ENCODE measurements at places on chromosomes 6 and 20. TPM values are rescaled to one million over a fixed set of nuclear protein-coding genes. Genes with fewer than 3 reads are reported as not detected.

GRCh38 chr6:149164199-149164750 is 153.2 kb upstream of the TAB2 start:
- DNase-seq: no peak

DNA sequence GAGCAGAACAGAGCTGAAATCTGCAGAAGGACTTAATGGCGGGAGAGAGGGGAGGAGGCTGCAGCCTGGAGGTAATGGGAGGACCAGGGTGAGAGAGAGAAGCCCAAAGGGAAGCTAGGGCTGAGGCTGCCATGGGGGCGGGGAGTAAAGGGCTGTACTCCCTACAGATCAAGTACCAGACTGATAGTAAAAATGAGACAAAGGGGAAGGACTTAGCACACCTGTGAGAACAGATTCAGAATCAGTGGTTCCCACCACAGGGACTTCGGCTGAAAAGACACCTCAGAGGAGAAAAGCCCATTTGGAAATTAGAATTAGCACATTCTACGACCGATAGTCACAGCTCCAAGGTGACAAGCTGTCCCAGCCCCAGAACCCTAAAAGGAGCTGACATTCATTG is 6.4 kb upstream of the TBXT start:
- no peak for DNase-seq

TRIM15 gene
- 19.6 TPM for total RNA-seq

- DNase-seq: no peak
These were observed 2.8 kb upstream of the FOXC1 start for GRCh38 chr6:1606780-1607515.

DNA sequence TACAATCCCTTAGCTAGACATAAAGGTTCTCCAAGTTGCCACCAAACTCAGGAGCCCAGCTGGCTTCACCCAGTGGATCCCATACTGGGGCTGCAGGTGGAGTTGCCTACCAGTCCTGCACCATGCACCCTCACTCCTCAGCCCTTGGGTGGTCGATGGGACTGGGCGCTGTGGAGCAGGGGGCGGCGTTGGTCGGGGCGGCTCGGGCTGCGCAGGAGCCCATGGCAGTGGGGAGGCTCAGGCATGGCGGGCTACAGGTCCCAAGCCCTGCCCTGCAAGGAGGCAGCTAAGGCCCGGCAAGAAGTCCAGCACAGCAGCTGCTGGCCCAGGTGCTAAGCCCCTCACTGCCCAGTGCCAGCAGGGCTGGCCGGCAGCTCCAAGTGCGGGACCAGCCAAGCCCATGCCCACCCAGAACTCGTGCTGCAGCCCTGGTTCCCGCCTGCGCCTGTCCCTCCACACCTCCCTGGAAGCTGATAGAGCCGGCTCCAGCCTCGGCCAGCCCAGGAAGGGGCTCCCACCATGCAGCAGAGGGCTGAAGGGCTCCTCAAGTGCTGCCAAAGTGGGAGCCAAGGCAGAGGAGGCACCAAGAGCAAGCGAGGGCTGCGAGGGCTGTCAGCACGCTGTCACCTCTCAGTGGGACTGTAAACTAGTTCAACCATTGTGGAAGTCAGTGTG is 912.1 kb downstream of the PHF3 start:
- DNase-seq: no peak

- no peak for DNase-seq
These were observed 145.8 kb upstream of the KCNQ5 start for GRCh38 chr6:72476051-72476450.

GRCh38 chr6:27631609-27631916 is 158.7 kb upstream of the ZNF184 start:
- no peak for DNase-seq

NOL7 gene
- 54.5 TPM for total RNA-seq

DNA sequence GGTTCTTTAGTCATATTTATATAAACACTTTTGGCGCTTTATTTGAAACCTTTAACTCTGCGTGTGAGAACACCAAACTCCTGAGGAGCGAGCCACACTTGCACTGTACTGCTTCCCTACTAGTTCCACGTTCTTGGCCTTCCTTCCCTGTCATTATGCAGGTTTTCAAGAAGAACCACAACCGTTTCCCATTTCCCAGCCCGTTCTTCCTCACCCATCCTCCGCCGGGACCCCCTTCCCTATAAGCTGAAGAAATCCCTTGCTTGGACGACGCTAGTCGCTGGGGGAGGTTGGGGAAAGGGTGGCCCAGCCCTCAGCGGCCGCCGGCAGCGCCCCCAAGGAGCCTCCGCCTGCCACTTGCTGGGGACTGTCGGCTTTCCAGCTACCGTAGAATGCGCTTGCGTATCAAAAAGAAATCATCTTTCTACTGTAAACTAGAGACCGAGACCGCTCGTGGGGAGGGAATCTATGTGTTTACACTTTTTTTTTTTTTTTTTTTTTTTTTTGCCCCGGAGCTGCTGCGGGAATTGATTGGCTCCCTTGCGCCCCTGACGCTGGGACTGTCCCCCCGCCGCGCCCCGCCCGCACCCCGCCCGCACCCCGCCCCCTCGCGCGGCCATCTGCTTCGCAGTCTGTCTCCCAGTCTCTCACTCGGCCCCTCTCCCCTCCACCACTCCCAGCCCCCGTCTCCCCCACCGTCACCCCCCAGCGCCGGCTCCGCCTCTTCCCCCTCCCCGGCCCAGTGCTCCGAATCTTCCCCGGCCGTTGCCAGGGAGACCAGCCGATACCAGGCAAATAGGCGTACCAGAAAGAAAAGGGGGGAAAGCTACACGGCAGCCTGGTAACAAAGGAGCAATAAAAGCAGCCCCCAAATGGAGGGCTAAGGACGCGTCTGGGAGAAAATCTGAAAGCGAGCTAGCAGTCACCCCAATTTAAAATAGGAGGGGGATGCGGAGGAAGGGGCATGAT is 2.3 kb upstream of the MARCKS start:
- DNase-seq: peak; percentile 74

HAO1 gene
- 2.7 TPM for total RNA-seq

GRCh38 chr20:584971-585301 is 25.2 kb downstream of the TCF15 start:
- no peak for DNase-seq

DNA sequence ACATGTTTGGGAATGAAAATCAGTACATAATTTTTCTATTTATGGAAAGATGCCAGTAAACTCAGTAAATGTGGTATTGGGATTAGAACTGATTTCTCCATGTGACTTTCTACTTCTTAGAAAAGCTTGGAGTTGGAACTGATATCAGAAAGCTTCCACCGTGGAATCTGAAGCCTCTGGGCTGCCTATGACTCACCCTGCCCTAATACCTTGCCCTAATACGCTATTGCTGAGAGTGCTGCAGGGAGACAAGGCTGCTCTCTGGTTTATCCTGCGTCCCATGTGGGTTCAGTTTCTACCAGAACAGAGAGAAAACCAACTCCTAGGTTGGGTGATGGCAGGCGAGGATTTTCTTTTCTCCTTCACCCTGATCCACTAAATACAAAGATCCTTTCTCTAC is 3.3 kb upstream of the STMND1 start:
- no peak for DNase-seq

LPIN3 gene
- total RNA-seq: 41.8 TPM

- DNase-seq: no peak
These were observed 22.2 kb upstream of the MRGBP start for GRCh38 chr20:62773845-62774714.

KLHDC3 gene
- total RNA-seq: 93.8 TPM

PTGIS gene
- total RNA-seq: 101 TPM

DNA sequence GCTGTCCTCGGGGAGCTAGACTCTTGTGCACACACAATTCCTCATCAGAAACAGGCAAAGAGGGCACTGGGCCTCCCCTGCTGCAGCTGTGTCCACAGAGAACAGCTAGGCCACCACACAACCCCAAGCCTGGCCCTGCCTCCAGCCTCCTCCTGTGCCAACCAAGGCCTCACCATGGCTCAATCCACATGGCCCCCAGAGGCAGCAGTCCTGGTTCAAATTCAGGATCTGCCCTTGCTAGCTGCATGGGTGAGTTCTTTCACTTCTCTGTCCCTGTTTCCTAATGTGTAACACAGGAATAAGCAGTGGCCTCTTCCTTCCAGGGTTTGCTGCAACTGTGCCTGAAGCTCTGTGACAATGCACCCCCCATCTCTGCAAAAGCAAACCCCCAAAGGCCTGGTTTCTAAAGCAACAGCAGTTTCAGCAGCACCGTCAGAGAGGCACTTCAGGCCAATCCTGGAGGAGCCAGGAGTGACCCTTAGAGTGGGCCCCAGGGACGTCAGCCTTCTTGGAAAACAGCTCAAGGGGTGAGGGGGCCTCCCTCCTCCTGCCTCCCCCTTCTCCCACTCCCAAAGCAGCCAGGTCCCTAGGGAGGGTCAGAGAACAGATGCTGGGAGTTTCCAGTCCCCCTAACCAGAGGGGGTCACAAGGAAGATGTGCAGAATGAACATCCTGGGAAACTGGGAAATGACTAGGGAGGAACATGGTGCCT is 2.2 kb downstream of the ADISSP start:
- DNase-seq: no peak

- DNase-seq: peak; percentile 26
These were observed 501.8 kb upstream of the SULF2 start for GRCh38 chr20:48287021-48287494.

ADTRP gene
- 0.69 TPM for total RNA-seq

GRCh38 chr6:38477680-38478260 is 162.0 kb downstream of the BTBD9 start:
- DNase-seq: no peak

Measured in mucosa of gallbladder (tissue), 1 donor.